Immature natural killer cell (primary cell): ENCODE measurements at places on chromosomes 6 and 20. TPM values are rescaled to one million over a fixed set of nuclear protein-coding genes. Genes with fewer than 3 reads are reported as not detected.

PRSS16 gene
- not detected for polyA plus RNA-seq

TRIM31 gene
- not detected for polyA plus RNA-seq

CMTR1 gene
- polyA plus RNA-seq = 15.8 TPM

- DNase-seq = no peak
Measured at GRCh38 chr20:32767418-32768198, 5.4 kb downstream of the DNMT3B start.

- DNase-seq = no peak
Measured at GRCh38 chr6:24524805-24525204, 30.0 kb downstream of the ALDH5A1 start.

GRCh38 chr6:35015476-35015875, 125.7 kb downstream of the TCP11 start:
- no peak for DNase-seq

- DNase-seq = no peak
Measured at GRCh38 chr6:127570739-127571389, 6.1 kb upstream of the C6orf58 start.

DNA sequence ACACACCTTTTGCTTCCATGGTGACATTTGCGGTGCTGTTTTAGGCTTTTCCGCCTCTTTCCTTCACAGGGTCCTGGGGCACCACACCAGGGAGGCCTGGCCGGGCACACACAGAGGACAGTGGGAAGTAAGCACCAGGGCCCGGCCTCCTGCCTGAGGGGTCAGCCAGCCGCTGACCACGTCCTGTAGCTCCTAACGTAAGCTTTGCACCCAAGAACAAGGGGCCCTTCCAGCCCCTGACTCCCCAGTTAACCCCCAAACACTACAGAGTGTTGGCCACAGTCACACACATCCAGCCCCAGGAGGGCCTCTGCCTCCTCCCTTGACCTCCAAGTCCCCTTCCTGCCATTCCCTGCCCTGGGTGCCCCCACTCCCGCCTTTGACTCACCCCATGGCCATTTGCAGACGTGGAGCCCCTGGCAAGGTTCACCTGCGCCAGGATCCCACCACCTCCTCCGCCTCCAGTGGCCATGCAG, 54.7 kb downstream of the YTHDF1 start:
- DNase-seq = no peak
